Ascending aorta (tissue), 2 donors: ENCODE measurements at places on chromosomes 12 and 14.
A peak's percentile ranks its signal among the peaks of the same experiment; 100 is the strongest.

- DNase-seq, result no peak
These were observed 218.3 kb downstream of the TTC6 start for GRCh38 chr14:37813732-37814131.

GRCh38 chr12:122473543-122474323, 27.0 kb downstream of the ZCCHC8 start:
- DNase-seq, result no peak

- peak; percentile 92 for DNase-seq
These were observed 9.3 kb upstream of the HDAC7 start for GRCh38 chr12:47828976-47829482.

- DNase-seq, result no peak
These were observed 568.7 kb downstream of the MED13L start for GRCh38 chr12:115708801-115709200.

DNA sequence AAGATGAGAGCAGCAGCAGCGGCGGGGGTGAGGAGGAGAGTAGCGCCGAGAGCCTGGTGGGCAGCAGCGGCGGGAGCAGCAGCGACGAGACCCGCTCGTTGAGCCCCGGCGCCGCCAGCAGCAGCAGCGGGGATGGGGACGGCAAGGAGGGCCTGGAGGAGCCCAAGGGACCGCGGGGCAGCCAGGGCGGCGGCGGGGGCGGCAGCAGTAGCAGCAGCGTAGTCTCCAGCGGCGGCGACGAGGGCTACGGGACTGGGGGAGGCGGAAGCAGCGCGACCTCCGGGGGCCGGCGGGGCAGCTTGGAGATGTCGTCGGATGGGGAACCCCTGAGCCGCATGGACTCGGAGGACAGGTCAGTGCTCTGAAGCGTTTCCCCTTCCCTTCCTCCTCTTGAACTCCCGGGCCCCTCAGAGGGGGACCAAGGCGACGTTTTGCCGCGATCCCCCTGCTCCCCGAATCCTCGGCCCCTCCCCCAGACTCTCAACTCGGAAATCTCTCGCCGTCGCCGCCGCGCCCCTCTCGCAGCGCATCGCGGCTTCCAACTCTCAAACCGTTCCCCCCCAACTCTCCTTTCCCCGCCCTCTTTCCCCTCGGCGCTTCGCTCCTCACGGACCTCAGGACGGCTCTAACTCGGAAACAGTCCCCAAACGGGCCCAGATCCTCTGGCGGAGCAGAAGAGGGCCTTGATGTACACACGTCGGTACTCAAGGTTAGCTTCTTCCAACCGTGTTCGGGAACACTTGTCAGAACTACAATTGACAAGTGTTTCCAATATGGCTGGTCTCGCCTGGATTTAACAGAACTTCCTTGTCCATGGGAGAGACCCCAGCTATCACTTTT, 947 bp downstream of the AEBP2 start:
- DNase-seq, result no peak

DNA sequence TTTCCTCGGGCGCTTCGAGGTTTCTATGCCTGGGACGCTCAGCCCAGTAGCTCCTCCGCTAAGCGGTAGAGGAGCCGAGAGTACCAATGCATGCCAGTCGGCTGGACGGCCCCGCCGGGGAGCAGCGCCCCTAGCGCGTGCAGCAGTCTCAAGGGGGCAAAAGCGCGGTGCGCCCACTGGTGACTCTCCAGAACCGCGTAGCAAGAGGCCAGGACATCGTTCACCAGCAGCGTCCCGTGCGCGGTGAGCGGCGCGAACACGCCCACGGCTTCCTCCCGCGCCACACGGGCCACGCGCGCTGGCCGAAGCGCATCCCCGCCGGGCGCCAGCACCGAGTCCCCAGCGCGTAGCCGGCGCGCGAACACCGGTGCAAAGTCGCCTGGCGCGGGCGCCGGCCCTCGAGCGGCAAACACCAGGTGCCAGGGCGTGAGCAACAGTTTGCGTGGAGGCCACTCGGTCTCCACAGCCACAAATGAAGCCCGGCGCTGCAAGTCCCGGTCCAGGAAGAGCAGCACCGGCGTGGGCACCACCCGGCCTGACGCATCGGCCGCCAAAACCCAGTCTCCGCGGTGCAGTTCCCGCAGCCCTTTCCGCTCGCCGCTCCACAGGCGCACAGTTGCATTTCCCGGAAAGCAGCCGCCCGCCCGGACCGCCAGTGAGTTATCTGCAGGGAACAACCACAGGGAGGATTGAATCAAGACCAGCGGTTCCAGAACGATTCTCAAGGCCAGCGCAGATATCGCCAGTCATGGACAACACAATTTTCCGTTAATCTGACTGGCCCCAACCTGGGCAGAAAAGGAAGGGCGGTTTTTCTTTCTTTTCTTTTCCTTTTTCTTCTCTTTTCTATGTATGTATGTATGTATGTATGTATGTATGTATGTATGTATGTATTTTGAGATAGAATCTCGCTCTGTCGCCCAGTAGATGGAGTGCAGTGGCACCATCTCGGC, 4.5 kb downstream of the DHH start:
- no peak for DNase-seq

GRCh38 chr12:23954332-23954731, 4.9 kb upstream of the SOX5 start:
- DNase-seq, result no peak
